T-helper 1 cell (primary cell): ENCODE measurements at places on chromosomes 11 and 22.

GRCh38 chr11:72606748-72607468 lies 67.3 kb downstream of the PDE2A start:
- no peak for DNase-seq

- no peak for DNase-seq
These were observed 7.0 kb downstream of the EMID1 start for GRCh38 chr22:29212743-29213142.

DNA sequence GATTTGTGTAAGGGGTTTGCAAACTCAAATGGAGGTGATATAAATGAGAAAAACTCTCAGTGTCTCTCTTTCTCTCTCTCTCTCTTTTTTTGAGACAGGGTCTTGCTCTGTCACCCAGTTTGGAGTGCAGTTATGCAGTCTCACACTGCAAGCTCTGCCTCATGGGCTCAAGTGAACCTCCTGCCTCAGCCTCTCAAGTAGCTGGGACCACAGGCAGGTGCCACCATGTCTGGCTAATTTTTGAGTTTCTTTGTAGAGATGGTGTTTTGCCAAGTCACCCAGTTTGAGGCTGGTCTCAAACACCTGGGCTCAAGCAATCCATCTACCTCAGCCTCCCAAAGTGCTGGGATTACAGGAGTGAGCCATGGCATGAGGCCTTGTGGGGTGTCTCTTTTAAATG lies 2.9 kb downstream of the BIRC3 start:
- no peak for DNase-seq

- no peak for DNase-seq
These were observed 1.0 kb upstream of the FKBP2 start for GRCh38 chr11:64239662-64240434.

DNA sequence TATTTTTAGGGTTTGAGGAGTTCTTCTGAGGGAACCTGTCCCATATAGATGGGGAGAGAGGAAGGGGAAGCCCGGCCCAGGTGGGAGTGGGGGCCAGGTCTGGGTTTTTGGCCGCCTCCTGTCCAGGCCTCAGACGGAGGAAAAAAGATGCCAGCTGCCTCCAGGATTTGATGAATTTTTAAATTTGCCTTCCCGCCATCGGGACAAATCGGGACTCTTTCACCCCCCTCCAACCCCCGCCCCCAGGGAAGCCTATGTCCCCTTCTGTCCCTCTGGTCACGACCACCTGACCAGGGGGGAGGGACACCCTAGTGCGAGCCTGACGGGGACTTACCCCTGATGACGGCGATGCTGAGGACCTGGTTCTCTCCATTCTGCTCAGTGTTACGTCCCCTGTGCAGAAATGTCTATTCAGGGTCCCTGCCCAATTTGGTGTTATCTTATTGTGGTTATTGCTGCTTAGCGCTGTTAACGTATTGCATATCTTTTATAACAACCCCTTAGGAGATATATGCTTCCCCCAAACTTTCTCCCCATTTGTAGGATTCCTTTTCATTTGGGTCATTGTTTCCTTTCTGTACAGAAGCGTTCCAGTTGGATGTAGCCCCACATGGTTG lies 115.9 kb upstream of the GRK3 start:
- DNase-seq, result no peak

- no peak for DNase-seq
These were observed 14.0 kb downstream of the MICALL1 start for GRCh38 chr22:37920126-37920525.
